ENCODE measurements at places on chromosomes 4 and X.

- no peak for DNase-seq
These were observed 103.2 kb downstream of the HMX1 start for GRCh38 chr4:8768357-8768999.

GRCh38 chr4:25666031-25666630, 10.5 kb downstream of the SLC34A2 start:
- no peak for DNase-seq

GRCh38 chr4:75726577-75726976, 2.2 kb downstream of the USO1 start:
- no peak for DNase-seq

GRCh38 chr4:27024805-27025204, 164.2 kb downstream of the STIM2 start:
- no peak for DNase-seq

DNA sequence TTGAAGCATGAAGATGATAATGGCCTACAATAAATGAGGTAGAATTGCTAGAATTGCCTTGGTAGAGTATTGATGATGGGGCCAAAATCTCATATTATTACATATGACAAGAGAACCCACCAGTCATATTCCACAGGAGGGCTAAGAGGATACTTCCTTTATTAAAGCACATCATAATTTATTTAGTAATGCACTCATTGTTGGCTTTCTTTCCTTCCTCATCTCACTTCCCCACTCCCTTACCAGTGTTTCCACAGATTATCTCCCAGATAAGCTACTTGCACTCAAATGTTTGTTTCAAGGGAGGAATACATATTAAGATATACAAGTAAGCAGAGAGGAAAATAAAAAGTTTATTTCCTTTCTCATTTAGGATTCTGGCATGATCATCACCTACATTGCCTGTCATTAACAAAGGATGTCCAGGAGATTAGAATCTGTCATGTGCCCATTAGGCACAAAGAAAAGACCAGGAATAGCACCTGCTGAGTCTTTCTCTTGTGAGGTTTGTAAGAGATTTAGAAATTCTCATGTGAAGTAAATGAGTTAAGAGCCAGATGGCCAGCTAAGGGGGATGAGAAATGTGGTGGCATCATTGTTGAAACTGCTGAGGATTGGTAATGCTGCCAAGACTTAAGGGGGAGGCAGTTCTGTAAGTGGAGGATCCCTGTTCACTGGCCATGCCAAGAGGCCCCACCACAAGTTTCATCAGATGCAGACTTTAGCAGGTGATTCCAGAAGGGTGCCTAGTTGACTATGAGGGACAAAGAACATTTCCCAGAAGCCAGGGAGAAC, 52.4 kb upstream of the PRDM8 start:
- DNase-seq = no peak

DNA sequence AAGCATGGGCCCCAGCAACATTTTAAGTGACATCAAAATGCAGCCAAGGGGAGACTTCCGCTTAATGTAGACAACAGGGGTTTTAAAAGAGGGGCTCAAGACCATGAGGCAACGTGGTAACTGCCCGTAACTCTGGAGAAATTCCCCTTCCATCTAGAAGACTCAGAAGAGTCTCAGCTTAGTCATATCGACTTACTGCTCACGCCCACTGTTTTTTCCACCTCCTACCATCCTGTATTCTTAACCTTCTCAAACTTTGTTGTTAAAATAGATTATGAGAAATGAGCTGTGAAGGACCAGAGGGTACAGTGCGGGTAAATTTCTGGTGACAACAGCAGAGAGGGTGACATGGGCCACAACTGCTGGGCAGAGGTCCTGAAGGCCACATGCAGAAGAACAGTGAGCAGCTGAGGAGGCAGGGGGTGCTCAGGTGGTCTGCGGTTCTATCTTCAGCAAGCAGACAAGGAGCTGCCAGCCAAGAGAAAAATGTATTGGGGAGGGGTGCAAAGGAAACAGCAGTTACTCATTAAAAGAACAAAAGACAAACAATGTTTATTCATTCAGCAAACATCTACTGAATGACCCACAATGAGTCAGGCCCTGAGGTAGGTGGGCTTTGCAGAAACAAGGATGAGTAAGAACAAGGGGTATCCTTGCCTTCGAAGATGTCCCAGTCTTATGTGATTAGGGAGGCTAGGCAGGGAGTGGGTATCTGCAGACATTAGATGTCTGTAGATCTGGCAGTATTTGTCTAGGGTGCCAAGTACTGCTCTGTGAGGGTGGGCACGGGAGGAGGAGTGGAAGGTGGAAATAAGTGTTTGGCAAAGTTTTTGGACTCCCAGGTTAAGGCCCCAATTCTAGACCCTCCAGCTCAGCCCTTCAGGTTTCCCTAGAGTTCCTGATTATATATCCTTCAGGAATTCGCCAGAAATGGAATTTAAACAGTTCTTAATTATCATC, 175.3 kb downstream of the TSPAN5 start:
- DNase-seq = no peak

- no peak for DNase-seq
These were observed 554 bp downstream of the DCTD start for GRCh38 chr4:182916483-182917181.

GRCh38 chr4:14856062-14856933, 146.0 kb upstream of the CPEB2 start:
- DNase-seq = no peak

- no peak for DNase-seq
These were observed 27.8 kb downstream of the ZNF330 start for GRCh38 chr4:141248486-141248885.

DNA sequence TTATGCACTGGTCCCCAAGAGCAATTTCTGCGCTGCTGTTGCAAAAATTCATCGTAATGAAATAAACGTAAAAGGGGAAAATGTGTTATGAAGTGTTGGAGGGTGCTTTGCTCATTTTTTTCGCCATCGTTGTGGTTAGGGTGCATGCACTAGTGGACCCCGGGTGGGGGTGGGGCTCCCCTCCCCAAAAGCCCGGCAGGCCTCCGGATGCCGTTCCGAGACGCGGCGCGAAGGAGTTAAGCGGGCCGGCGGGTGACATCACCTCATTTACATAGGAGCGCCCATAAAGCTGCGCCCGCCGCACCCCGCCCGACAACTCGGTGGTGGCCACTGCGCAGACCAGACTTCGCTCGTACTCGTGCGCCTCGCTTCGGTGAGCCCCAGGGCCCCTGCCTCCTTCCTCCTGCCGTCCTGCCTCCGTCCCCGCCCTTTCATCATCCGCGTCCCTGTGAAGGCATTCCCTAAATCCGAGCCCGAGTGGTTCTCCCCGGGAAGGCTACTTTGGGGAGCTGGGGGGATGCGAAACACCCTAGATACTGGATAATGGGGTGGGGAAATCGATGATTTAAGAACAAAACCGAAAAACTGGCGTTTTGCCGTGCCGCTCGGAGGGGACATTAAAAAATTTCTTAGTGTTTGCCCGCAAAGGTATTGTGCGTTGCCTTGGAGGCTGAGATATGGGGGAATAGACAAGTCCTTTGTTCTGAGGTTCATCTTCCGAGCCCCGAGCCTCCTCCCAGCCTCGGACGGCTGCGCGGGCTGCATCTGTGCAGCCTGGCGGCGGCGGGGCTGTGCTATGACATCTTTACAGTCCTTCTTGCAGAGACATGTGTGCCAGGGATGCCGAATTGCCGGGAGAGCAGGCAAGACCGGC, at the start of gene TMSB4X:
TMSB4X (plus strand) TSS at position 315 of the 874 bp plus-strand sequence.
- DNase-seq = peak; percentile 95

GRCh38 chr4:15110120-15110571, 107.9 kb downstream of the CPEB2 start:
- DNase-seq = no peak

- DNase-seq = no peak
These were observed 366.5 kb downstream of the CXXC4 start for GRCh38 chr4:104128031-104128849.

DNA sequence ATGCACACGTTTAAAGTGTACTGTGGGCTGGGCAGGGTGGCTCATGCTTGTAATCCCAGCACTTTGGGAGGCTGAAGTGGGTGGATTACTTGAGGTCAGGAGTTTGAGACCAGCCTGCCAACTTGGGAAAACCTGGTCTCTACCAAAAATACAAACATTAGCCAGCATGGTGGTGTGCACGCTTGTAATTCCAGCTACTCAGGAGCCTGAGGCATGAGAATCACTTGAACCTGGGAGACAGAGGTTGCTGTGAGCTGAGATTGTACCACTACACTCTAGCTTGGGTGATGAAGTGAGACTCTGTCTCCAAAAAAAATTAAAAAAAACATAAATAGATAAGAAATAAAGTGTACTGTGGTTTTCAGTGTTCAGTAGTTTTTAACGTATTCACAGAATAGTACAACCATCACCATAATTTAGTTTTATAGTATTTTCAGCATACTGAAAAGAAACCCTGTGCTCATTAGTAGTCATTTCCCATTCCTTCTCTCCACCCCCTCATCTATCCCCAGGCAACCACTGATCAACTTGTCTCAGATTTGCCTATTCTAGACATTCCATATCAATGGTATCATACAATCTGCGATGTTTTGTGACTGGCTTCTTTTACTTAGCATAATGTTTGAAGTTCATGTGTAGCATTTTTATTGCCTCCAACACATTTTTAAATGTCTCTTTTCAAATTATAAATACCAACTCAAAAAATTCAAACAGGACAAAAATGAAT, 19.1 kb downstream of the SLAIN2 start:
- no peak for DNase-seq

DNA sequence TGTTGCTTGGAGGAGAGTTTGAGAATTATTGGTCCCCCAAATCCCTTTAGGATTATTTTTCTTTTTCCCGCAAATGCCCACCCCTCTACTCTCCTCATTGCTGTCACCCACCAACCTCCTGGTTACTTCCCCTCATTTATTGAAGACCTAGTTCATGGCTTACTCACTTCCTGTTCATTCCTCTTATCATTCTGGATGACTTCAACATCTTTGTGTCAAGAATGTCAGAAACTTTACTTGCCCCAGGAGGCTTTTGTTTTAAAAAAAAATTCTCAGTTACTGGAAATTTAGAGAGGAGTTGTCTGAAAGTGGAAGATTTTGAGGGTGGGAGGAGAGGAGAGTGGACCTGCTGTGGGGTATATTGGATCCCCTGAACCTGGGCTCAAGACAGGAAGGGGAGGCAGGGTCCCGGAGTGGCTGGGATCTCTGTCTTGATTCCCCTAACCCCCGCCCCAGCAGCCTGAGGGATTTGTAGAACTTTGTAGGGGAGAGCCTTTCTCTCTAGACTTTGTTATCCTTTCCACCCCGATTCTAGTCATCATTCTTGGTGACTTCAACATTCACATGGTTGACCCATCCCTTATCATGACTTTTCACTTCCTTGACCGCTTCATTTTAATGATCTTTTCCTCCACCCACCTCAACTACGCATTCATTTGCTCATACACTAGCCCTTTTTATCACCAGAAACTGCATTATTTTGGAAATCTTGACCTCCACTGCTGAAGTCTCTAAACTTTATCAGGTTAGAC, 69.9 kb upstream of the ESX1 start:
- DNase-seq = no peak

DNA sequence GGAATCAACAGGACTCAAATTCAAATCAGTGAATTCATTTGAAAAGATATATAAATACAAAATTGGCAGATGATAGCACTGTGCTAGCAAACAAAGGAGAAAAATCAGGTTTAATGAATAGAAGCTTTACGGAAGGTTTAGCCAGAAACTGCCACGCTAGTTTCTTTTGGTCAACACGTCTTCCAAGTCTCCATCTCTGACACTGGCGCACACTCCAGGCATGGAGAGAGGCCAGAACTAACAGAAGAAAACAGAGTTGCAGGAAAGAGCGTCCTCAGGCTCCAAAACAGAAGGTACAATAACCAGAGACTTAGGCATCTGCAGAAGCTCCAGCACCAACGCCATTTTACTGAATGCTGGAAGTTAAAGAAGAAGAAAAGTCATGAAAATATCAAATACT, 497.3 kb upstream of the FRG1 start:
- no peak for DNase-seq

GRCh38 chr4:58587856-58588255, 1477.7 kb upstream of the IGFBP7 start:
- DNase-seq = no peak

GRCh38 chr4:31657859-31658570, 937.8 kb downstream of the PCDH7 start:
- no peak for DNase-seq

DNA sequence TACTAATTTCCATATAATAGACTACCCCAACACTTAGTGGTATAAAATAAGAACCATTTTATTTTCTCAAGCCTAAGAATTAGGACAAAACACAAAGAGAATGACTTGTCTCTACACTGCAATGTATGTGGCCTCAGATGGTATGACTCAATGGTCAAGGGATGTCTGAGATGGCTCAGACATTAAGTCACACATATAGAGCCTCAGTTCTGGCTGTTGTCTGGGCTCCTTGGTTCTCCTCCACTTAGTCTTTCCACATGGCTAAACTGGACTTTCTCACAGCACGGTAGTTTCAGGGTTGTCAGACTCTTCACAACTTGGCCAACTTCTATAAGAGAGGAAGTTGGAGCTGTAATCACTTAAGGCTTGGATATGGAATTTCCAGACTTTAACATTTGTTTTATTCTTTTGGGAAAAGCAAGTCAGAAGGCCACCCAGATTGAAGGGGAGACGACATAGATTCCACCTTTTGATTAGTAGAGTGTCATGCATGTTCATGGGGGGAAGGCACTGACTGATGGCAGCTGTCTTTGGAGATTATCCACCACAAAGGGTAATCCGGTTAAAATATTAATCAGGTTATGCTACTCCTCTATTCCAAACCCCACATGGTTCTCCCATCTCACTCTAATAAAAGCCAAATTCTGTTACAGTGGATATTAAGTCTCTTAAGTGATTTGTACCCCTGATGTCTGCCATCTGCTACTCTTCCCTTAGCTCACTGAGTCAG, 9.4 kb downstream of the IL15 start:
- no peak for DNase-seq

DNA sequence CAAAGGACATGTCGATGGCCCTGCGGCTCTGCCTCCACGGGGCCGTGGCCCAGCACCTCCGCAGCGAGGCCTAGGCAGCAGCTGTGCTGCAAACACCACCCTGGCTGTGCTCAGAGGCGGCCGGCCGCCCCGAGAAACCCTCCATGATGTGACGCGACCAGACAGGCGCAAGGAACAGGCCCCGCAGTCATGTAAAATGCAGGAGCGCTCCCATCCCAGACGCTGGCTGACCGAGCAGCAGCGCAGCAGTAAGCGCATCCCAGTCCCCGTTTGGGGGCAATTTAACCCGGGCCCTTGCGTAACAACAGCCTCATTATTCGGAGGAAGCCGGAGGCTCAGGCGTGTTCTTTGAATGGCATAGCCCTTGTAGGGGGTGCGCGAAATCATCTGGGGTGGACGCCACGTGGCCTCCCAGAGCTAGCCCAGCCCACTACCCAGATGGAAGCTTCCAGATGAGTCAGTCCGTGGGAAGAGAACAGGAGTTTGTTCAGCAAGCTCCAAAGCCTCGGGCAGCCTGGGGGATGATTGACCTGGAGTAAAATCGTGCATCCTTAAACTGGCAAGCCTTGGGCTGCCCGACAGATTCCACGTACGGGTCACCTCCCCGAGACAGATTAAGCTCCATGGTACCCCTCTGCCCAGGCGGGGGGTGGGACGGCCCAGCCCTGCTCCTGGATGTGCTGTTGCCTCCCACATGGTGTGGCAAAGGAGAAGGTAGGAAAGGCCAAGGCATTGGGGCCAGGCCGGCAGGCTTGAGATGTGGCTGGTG, 124.0 kb downstream of the HMX1 start:
- DNase-seq = no peak

Measured in osteocyte (in vitro differentiated cells).